PC-9 (cell line): ENCODE measurements at places on chromosomes 3 and 15. TPM values are rescaled to one million over a fixed set of nuclear protein-coding genes. Genes with fewer than 3 reads are reported as not detected.
A peak's percentile ranks its signal among the peaks of the same experiment; 100 is the strongest.

GRCh38 chr3:190497811-190498210 lies 16.1 kb upstream of the IL1RAP start:
- DNase-seq, result no peak

SCAANT1 gene
- total RNA-seq, result not detected in 2 replicates

- no peak for DNase-seq
Observed at GRCh38 chr15:60899322-60899966, 329.7 kb downstream of the RORA start.

DNA sequence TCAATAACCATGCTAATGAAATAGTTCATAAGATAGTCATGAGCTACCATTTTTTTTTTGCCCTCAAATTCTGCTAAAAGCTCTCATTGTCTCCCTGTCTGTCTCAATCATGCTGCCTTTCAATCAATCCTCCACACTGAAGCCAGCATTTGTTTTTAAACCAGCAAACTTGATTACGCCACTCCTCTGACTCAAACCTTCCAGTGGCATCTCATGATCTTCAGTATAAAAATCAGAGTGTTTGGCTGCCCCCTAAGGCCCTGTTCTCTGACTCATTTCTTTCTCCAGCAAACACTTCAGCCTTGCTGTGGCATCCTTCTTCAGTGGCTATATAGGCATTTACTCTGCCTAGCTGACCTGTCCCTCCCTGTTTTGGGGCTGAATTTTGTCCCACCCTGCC lies 36.0 kb upstream of the EOMES start:
- DNase-seq, result no peak

UPK1B gene
- not detected in 2 replicates for total RNA-seq

- no peak for DNase-seq
Observed at GRCh38 chr15:41978534-41978933, 6.2 kb upstream of the EHD4 start.

GRCh38 chr3:119413603-119414280 lies 49.7 kb downstream of the TMEM39A start:
- DNase-seq, result no peak

DNA sequence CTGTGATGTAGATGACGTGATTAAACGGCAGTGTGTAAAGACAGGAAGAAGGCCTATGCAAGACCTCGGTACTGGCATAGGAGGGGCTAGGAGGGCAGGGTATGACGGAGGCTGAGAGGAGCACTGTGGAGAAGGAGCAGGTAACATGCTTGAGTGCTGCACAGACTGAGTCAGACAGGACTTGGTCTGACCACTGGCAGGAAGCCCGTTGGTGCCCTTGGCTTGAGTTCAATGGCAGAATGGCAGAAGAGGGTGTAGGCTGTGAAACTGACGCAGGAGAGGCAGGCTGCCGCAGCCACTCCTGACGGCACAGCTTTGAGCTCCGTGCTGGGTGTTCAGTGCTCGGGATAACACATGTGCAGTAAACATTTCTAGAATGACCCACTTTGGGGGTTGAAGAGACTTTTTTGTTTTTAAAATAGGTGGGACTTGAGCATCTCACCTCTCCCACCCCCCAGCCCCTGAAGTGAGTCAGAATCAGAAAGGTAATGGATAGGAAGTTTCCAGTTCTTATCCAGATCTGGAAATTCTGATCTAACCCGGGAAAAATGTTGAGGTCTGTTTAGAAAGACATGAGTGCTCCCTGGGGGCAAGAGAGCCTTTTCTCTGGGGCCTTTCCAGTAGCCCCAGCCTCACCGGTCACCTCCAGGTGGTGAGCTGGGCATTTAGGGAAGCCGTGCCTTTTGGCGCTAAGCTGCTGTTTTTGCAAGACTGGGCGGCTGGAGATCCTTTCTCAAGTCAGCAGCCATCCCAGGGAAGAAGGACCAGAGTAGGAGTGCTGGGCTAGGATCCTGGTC lies 126.4 kb downstream of the RPLP1 start:
- peak; percentile 84 for DNase-seq

- no peak for DNase-seq
Observed at GRCh38 chr3:2714834-2715233, 395.3 kb downstream of the IL5RA start.

DNA sequence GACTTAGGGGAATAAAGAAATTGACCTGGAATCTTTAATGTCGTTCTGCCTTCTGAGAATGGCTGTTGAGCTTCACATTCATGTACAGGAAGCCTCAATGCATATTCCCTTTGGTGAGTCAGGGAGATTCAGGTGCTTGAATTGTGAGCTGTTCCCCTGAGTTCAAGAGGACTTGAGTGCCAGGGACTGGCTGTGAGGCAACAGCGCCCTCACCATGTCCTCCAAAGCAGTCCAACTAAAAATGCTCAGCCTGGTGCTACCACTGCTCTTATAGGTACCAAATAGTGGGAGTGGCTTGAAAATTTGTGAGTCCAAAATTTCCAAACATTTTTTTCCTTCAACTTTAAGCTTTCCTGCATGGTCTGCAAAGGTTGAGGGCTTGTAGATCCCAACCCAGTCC lies 54.1 kb downstream of the LEO1 start:
- peak; percentile 58 for DNase-seq

PARP3 gene
- 24.4 and 33.8 TPM in 2 replicates for total RNA-seq

DNA sequence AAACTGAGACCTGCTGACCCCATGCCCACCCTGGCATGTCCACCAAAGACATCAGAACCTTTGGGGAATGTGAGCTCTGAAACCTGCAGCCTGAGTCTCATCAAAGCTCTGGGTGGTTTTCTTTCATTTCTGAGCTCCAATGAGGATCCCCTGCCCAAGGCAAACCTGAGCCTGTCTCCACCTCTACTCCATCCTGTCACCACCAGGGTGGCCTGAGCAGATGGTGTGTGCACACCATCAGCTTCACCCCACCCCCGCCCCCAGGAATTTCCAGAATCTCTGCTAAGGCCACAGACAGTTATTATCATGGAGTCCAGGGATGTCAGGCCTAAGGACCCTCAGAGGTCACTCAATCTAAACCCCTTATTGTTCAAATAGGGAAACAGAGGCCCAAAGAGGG lies 1.3 kb downstream of the XIRP1 start:
- no peak for DNase-seq

CGNL1 gene
- total RNA-seq, result 0.31 and 0.50 TPM in 2 replicates

- no peak for DNase-seq
Observed at GRCh38 chr3:47512416-47513124, 942 bp downstream of the ELP6 start.

CASR gene
- total RNA-seq, result not detected in 2 replicates

DNA sequence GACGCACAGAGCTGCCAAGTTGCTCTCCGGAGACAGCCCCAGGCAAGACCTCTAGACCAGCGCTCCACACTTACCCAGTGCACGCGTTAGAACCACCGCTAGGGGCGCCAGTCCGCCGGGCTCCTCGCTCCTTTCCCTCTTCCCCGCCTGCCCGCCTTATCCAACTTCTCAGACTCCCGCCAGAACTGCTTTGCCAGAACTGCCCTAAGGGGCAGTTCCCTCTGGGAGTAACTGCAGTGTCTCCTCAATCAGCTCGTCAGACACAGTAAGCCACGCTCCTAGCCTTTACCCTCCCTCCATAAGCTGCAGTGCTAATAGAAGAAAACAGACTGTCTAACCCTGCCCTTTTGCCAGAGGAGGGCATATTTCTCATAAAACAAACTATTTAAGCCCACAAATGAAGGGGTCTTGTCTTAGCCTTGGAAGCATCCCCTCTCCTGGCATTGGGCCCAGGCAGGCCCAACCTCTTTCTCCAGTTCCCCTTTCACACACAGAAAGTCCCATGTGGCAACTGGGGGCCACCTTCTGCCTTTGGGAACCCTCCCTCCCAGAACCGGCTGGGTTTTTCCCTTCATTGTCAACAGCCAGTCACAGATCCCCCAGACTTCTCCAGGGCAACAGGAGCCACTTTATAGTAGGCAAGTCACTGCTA lies 3.7 kb downstream of the BMF start:
- peak; percentile 65 for DNase-seq

GRCh38 chr3:5194341-5194740 lies 6.8 kb downstream of the EDEM1 start:
- DNase-seq, result no peak

GRCh38 chr3:124920718-124921117 lies 13.8 kb downstream of the MUC13 start:
- no peak for DNase-seq

GRCh38 chr3:12959838-12960378 lies 113.3 kb downstream of the IQSEC1 start:
- DNase-seq, result no peak

DNA sequence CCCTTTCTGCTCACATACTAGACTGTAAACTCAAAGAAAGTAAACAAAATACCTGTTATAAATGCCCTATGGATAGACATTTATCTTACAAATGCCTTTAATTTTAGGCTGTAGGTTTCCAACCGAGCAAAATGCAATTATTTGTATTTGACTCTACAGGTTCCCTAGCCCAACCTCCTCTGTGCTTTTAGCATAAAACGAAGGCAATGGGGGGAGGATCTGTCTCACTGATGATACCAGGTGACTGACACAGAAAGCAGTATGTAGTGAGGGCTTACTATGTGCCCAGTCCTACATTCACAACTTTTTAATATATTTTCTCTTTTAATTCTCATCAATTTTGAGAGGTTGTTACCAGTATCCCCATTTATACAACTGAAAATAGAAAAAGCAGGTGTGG lies 87.4 kb downstream of the OXNAD1 start:
- DNase-seq, result no peak

DNA sequence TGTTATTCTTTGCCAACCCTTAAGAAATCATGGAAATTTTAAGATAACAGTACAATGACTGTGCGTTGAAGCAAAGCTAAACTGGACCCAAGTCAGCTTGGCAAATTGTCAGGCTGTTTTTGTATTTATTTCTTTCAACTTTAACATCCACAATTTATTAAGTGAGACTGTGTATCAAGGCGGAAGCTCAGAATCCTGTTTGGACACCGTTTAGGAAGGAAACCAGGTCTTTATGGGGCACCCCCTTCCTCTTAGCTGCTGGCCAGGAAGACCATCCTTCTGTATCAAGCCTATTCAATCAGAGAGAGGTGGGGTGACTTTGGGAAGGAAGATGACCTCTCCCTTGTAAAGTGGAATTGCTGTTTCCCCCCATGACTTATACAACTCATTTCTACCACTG lies 166.0 kb downstream of the MCTP2 start:
- DNase-seq, result no peak

DNA sequence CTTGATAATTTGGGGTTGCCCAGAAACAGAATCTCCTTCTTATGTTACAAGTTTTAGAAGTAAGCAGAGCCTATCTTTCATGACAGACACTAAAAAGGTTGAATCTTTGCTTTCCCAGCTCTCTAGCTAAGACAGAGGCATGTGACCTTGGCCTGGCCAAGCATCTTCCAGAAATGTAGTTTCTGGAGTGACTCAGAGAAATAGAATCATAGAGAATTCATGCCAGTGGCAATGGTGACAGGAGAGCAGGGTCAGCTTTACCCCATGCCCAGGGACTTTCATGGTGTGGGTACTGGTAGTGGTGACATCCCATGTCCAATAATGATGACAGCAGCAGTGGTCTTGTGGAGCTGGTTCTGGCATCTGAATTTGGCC lies 4.0 kb upstream of the PARP6 start:
- no peak for DNase-seq

DNA sequence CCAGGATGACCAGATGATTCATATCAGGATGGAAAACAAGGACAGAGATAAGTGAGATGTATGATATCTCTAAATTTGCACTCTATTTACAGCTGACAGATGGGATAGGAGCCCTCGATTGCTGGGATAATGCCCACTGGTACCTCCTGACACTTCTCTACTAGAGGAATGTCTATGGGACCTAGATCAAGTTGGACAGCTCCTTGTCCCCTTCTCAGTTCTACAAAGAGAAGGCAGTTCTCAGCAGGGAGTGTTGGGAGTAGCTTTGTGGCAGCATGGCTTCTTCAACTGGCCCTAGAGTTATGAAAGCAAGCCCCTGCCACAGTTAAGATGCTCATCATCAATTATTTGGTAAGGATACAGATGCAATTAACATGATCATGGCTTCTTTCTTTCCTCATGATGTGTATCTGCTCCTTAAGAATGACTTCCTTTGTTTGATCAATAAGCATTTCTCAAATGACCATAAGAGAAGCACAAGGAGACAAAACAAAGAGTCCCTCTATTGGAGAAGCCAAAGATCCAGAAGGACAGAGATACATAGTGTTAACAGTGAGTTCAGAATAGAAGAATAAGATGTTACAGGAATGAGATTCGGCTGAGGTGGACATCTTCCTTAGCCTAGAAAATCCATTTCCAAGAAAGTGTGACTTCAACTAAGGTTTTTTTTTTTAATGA lies 481.3 kb downstream of the NAALADL2 start:
- DNase-seq, result no peak

- no peak for DNase-seq
Observed at GRCh38 chr3:96347289-96347688, 467.1 kb upstream of the EPHA6 start.

PLA2G4E gene
- total RNA-seq, result not detected in 2 replicates

WDR72 gene
- total RNA-seq, result 1.8 and 1.9 TPM in 2 replicates

- no peak for DNase-seq
Observed at GRCh38 chr3:73490453-73491286, 134.1 kb downstream of the PDZRN3 start.

DNAJC19 gene
- total RNA-seq, result 85.6 and 86.9 TPM in 2 replicates

- no peak for DNase-seq
Observed at GRCh38 chr3:127978636-127979035, 63.6 kb downstream of the KBTBD12 start.

GRCh38 chr15:65598468-65598867 lies 12.5 kb downstream of the INTS14 start:
- DNase-seq, result no peak

GOLGA6L22 gene
- total RNA-seq, result not detected in 2 replicates

COL6A6 gene
- total RNA-seq, result not detected in 2 replicates

- no peak for DNase-seq
Observed at GRCh38 chr3:134976948-134977347, 181.9 kb downstream of the EPHB1 start.

CHL1 gene
- total RNA-seq, result not detected in 2 replicates

GRCh38 chr3:137987723-137988122 lies 22.2 kb upstream of the CLDN18 start:
- no peak for DNase-seq

DNA sequence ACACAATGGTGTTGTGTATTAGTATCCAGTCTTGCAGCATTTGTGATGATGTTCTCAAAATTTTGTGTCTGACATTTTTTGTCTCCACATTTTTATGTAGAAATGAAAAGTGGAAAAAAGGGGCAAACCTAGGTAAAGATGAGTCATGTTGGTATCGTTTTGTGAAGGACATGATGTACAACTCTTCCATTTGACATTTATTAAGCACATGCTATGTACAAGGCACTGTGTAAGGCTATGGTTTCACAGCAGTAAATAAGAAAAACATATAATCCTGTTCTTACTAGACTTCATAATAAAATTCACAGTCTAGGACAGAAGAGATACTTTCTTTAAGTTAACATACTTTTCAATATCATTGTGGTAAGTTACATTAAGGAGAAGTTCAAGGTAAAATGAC lies 143.5 kb upstream of the CNTN4 start:
- no peak for DNase-seq
